Caki2 (cell line): ENCODE measurements at places on chromosomes 2 and 18. TPM values are rescaled to one million over a fixed set of nuclear protein-coding genes. Genes with fewer than 3 reads are reported as not detected.

Gene FEV
- not detected in 2 replicates for total RNA-seq

Gene CNRIP1
- 2.2 and 7.2 TPM in 2 replicates for total RNA-seq

Gene SLC9A4
- total RNA-seq: not detected in 2 replicates

Gene GPR75
- total RNA-seq: not detected in 2 replicates

DNA sequence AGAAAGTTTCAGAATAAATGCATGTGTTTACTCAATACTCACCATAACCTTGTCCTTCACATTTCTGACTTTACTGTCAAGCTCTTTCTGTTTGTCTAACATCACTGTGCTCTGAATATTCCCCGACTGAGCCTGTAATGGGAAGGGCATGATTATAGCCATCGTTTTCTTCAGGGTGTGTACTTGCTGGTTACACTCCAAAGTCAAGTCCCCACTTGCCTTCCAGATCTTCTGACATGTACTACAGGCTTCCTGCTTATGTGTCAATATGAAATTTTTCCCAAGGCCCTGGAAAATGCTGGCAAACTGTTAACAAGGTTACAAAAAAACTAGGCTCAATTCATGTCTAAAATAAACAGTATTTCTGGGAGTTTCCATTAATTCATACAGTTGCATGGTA is 12.9 kb downstream of the STAT1 start:
- no peak for DNase-seq

Gene ALPG
- total RNA-seq: not detected in 2 replicates

Gene FBXO36
- 1.4 and 1.9 TPM in 2 replicates for total RNA-seq
